ENCODE measurements at places on chromosomes 1 and 21.

DNA sequence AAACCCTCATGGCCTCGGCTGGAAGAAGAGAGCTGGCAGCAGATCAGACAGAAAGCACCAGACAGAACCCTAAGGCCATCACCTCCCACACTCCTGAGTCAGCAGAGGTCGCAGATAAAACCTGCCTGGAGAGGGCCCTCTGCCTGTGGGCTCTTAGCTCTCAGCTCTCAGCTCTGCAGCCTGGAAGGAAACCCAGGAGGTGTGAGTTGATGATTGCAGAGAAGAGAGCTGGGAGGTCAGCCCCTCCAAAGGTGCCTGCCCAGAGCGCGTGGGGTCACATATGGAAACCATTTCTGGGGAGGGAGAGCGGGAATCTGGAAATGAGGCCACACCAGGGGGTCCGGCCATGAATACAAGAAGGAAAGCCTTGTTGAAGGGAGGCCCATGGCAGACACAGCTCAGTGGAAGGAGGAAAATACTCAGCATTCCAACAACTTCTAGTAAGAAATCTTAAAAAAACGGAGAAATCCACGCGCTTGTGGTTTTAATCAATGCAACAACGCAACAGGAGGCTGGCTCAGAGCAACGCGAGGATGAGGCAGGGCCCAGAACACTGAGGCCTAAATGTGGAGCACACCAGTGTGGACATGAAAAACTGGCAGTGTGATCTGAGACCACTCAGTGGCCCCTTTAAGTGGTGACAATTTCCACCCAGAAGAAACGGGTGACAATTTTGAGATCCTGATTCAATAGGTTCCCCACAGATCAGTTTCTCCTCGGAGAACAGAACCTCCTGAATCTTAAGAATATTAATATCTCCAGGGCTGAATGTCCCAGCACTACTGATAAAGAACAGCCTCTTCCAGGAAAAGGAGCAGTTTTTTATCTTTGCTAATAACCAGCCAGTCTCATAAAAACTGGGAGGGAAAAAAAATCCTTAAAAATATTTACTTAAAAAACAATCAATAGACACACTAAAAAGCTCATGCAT, 45.7 kb downstream of the PSMG1 start:
- DNase-seq: no peak

DNA sequence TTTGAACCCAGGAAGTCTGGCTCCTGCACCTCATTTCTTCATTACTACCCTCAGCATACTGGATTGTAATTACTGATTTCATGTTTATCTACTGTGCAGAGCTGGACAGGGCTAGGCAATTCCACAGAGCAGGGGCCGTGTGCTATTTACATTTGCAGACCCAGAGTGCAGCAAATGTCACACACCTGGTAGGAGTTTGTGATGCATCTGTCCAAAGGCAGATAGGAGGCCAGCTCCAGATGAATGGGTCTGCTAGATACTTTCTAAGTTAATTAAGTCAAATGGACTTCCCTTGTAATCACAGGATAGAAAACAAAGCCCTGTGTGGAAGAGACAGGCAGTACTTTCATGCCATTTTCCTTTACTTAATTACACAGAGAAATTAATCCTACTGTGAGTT, 46.2 kb downstream of the PGBD5 start:
- no peak for DNase-seq

DNA sequence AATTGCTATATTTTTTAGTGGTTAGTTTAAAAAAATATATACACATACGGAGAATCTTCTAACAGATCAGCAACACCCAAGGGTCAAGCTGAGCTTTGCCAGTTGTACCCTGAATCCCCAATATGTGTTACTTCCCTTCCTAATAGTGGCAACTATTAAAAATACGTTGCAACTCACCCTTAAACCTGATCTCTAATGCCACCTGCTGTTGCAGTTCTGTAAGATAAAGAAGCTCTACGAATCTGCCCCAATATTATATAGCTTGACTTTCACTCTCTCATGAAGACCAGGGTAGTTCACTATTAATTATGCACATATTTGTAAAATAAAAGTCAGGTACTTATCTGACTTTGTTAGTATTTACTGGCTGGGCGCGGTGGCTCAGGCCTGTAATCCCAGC, 58.4 kb downstream of the ASH1L start:
- no peak for DNase-seq

- DNase-seq: no peak
Observed at GRCh38 chr1:230668227-230668626, 25.9 kb downstream of the COG2 start.
